ENCODE measurements at places on chromosomes 11 and 22. TPM values are rescaled to one million over a fixed set of nuclear protein-coding genes. Genes with fewer than 3 reads are reported as not detected.

Gene OR51I1
- total RNA-seq, result not detected

Gene GLYAT
- not detected for total RNA-seq

Gene BSCL2
- total RNA-seq, result 62.6 TPM

Gene NXPE2
- not detected for total RNA-seq

Gene RELT
- 6.7 TPM for total RNA-seq

Gene FAM227A
- 0.68 TPM for total RNA-seq

Gene NXPE4
- total RNA-seq, result not detected

Gene SCGB1D2
- total RNA-seq, result not detected

Gene CALCA
- not detected for total RNA-seq

Gene CBLIF
- not detected for total RNA-seq

Gene GLB1L2
- 2.2 TPM for total RNA-seq

Gene E2F8
- 6.3 TPM for total RNA-seq

Gene OR4X1
- not detected for total RNA-seq

Gene MAML2
- total RNA-seq, result 5.1 TPM

Gene PLEKHB1
- total RNA-seq, result 1.5 TPM

Gene OR8G1
- not detected for total RNA-seq

All from A549 treated with dexamethasone at 1 μM for 4 hours (cell line).